CD4-positive, alpha-beta T cell treated with Interferon gamma for 1 hour (primary cell): ENCODE measurements at places on chromosomes 7 and 10.
A peak's percentile ranks its signal among the peaks of the same experiment; 100 is the strongest.

DNA sequence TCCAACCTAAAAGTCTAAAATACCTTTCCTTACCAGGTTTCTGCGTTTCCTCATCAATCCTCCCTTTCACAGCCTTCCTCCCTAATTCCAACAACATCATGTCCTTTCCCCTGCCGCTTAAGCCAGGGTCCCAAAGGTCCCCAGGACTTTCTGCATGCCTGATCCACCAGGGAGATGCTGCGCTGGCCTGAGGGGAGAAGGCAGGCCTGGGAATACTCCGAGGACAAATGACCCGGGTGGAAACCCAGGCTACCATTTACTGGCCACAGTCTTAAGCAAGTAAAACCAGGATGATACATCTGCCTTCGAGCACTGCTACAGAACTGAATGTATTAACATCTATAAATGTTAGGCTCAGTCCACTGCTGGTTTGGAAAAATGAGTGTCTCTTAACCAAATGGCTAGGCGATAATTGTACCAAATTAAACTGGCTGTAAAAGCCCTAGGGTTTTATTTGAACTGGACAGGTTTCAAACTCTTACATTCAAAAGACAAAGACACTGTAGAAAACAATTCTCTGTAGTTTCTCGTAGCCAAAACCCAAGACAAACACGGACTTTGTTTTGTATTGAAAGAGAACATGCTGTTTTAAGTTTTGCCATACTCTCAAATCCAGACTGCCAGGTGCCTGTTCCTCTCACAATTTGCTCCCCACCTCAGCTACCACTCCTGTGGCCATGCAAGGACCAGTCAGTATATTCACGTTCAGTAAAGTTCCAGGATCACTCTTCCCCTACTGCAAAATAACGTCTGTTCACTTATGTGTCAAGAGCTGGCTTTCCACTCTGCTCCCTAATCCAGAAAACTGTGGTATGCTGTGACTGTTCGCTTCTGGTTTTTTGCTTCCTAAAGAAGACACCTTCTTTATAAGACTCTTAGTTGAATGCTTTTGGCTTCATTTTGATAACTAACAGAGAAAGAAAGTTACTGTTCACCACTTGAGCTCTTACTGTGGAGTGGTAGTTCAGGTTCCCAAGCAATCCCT lies 145.7 kb downstream of the RNF216 start:
- DNase-seq: no peak

DNA sequence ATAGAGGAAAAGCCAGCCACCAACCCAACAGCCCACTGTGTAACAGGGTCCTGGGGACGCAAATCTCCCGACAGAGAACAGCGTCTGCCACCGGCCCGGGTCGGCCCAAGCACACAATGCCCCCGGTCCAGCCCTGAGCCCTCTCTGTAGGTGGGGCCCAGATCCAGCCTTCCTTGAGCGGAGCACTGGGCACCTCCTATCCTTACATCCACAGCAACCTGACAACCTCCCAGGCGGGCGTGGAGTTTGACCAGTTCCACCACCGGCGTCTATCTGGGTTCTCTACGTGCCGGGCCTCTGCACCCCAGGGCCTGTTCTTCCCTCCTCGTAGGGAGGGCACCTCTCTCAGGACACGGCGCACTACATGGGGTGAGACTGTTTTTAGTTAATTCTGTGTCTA lies 109.0 kb downstream of the CYTH3 start:
- DNase-seq: no peak

DNA sequence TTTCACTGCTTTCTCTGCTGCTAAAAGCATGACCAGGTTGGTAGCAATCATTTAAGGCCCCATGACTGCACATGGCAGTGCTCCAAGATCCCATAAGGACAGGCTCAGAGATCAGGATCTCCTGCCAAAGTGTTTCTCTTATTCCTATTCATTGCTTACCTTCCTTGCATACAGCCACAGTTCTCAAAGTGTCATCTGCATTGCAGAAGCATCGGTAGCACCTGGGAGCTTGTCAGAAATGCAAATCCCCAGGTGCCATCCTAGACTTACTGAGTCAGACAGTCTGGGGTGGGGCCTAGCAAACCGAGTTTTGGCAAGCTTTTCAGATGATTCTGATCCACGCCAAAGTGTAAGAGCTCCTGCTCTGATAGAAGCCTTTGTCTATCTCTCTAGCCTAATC lies 489.0 kb upstream of the AUTS2 start:
- DNase-seq: no peak

DNA sequence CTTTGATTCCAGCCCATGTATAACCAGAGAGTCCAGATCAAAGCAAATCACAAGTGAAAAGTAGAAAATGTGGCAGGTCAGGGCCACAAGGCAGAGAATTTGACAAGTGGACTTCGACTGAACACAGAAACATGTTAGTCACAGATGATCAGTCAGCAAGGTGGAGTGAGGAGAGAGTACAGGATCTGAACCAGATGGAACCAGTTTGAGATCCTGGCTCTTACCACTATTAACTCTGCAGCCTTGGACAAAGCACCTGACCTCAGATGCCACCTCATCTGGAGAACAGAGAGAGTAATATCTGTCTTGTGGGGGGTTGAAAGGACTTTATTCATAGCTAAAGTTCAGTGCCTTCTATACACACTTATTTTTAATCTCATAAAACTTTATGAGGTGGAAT lies 4.4 kb downstream of the MRLN start:
- no peak for DNase-seq

GRCh38 chr10:3835770-3836169 lies 50.8 kb upstream of the KLF6 start:
- peak; percentile 66 for DNase-seq

- no peak for DNase-seq
Observed at GRCh38 chr7:151710646-151711434, 166.1 kb downstream of the PRKAG2 start.

GRCh38 chr7:49639808-49640207 lies 133.6 kb upstream of the VWC2 start:
- no peak for DNase-seq

- DNase-seq: no peak
Observed at GRCh38 chr10:71423901-71424300, 27.2 kb downstream of the CDH23 start.

DNA sequence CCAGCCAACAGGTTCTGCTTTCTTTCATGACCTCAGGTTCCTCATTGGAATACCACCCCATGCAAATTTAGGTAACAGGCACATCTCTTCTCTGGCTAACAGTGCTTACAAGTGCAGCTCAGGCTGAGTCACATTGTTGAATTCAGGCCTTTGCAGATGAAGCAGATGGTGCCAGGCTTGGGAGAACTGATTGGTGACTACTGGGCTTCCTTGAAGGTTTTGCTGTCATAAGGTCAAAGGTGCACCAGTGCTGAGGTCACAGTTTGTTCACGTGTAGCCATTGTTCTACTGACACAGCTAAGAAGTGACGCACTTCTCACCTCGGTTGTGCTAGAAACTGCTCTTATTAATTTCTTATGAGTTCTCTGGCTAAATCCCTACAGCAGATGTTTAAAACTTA lies 128.6 kb upstream of the BMPER start:
- DNase-seq: no peak

- DNase-seq: no peak
Observed at GRCh38 chr7:139675127-139676125, 102.4 kb downstream of the HIPK2 start.

DNA sequence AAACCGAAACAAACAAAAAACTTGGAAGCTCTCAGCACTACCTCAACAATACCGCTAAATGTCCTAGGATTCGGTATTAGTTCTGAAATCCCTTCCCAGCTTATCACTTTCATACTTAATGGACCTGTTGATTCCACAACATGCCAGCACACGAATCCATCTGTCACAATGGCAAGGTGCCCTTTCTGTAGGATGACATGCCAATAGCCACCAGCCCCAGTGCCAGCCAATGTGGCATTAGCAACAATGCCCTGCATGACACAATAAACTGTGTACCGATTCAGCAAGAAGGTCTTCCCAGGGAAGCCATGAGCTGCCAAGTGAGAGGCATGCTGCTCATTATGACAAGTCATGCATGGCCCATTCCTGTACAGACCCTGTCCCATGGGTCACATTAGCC lies 35.6 kb upstream of the CHCHD3 start:
- DNase-seq: no peak
